Glomerular endothelial cell (primary cell): ENCODE measurements at places on chromosomes 12 and 14.

DNA sequence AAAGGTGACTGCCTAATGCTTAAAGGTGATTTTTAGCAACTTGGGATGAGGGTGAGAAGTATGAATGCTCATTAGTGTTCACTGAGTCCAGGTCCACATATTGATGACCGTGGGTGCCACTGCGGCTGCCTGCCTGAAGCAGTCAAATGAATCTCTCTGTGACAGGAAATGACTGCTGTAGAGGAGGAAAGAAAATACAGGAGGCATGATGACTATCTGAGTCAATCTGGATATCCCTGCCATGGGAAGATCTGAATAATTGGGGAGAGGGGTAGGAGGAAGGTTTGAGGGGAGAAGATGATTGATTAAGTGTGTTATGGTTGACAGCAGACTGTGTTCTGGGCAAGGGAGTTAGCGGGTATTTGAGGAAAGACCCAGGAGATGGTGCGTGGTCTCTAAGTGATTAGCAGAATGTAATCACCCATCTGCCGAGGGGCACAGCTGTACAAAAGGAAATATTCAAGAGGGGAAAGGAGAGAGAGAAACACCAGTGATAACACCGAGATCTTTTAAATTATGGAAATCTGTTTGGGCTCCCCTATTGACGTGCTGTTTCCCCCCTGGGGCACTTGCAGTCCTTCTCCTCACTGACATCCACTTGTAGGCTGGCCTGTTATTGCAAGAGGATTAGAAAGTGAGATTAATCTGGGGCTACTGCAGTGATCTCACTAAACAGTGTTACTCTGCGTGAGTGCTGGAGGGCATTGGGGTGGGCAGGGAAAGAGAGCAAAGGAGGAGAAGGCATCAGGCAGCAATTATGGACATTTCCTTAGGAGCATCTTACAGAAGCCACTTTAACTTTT, 97.7 kb downstream of the AKAP6 start:
- no peak for DNase-seq

- peak; percentile 96 for DNase-seq
Observed at GRCh38 chr14:24442240-24443052, at the start of gene SDR39U1. SDR39U1 (minus strand) TSS chr14:24442776; CDS start chr14:24442769, 7 bp downstream.

DNA sequence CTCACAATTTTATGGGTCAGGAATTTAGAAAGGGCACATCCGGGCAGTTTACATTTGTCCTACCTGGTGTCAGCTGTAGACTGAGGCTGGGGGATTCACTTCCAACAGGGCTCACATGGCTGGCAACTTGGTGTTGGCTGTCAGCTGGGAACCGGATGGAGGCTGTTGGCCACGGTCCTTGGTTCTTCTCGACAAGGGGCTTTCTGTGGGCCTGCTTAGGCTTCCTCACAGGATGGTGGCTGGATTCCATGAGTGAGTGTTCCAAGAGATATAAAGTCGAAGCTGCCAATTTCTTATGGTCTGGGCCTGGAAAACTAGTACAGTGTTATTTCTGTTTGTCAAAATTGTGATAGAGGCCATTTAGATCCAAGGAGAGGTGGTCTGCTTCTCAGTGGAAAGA, 127.9 kb downstream of the PTCSC3 start:
- no peak for DNase-seq

GRCh38 chr12:74889563-74890236, 319.9 kb downstream of the KCNC2 start:
- peak; percentile 0 for DNase-seq

DNA sequence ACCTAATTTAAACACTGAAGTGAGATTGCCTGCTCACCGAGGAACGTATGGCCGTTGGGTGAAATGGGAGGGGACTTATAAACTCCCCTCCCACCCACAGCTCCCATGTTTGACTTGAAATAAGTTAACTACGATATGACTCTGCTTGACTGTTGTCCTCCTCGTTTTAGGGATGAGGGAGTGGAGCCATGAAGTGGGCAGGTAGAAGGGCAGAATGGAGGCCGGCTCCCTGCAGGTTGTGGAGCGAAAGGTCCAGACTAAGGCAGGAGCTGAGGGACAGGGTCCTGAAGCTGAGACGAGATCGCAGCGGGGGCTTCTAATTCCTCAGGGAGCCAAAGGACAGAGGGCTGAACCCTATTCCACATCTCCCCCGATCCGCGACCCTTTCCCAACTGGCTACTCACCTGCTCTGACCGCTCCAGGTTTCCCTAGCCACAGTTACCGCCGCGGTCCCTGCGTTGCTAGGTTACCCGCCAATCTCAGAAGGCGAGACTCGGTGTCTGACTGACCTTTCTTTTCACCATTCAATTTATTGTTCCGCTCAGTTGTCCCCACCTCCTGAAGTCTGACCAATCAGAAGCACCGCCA, 577 bp upstream of the TPCN1 start:
- no peak for DNase-seq

DNA sequence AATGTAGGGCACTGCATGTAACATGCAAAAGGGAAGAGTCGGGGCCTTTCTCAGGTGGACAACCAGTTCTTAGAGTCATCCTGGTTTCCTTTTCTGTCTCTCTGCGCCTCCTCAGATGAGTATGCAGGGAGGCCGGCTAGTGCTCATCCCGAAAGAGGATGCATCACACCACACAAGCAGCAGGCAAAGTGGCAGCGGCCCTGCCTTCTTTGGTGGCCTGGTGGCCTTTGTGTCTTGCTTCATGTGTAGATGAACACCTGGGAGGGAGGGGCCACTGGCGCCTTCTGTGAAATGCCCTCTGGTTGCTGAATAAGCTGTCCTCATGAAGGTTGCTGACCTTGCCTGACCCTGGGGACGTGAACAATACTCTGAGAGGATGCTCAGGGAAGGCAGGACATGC, 18.0 kb downstream of the SLC24A4 start:
- no peak for DNase-seq

DNA sequence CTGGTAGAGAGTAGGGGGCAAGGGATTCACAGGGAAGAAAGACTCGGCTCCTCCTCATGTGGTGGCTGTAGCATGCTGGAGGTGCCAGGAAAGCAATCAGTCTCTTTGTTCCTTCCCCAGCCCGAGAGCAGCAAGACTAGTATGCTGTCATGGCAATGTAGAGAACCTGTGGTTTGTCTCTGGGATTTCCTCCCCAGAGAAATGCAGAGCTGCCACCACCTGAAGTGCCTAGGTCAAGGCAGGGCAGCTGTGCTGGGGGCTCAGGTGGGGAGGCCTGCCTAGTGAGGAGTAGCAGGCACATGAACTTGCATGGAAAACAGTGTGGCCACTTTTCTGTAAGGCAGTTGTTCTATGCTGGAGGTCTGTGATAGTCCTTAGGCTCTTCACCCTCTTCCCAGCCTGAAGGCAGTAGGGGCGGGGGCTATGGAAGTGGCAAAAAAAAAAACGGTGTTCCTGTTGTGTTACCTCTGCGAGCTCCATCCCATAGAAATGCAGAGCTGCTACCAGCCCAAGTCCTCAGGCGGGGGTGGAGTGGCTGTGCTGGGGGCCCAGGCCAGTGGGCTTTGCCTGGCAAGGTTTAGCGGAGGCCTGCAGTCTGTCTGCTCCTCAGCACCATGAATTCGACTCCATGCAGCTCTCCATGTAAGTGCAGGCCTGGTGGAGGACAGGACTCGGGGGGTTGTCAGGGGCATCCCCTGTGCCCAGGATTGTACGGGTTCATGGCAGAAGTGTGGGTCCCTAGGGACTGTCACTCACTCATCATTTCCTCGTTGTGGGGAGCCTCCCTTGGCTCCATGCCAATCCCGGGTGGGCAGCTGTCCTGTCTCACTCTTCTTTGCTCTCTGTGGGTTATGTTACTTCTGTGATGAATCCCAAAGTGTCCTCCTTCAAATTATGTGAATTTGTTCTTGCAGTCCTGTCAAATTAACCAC, 4.1 kb upstream of the CLEC4D start:
- no peak for DNase-seq

DNA sequence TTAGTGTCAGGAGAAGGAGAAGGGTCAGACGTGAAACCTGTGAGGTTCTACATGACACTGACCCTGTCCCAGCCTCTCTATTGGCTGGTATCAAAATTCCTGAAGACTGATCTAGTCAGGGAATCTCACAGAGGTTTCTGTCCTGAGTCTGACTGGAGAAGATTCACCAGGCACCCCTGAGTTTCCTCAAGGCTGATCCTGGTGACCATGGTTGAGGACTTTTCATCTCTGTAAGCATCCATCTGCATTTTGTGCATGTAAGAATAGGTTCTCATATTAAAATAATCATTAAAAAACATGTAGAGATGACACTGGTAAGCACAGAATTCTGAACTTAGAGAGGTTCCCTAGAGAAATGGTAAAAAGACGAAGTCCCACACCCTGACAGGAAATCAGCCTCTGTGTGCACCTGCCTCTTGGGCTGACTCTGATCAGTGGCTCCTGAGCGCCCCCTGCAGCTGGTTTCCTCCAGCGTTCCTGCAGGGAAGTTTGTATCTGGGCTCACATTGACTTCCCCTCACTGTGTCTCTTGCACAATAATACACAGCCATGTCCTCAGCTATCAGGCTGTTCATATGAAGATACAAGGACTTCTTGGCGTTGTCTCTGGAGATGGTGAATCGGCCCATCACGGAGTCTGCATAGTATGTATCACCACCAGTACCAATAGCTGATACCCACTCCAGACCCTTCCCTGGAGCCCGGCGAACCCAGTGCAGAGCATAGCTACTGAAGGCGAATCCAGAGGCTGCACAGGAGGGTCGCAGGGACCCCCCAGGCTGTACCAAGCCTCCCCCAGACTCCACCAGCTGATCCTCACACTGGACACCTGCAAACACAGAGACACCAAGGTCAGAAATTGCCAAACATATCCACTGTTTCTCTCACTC, 991.9 kb downstream of the TMEM121 start:
- DNase-seq, result no peak

- DNase-seq, result no peak
Observed at GRCh38 chr14:33401311-33401710, 462.6 kb downstream of the NPAS3 start.

DNA sequence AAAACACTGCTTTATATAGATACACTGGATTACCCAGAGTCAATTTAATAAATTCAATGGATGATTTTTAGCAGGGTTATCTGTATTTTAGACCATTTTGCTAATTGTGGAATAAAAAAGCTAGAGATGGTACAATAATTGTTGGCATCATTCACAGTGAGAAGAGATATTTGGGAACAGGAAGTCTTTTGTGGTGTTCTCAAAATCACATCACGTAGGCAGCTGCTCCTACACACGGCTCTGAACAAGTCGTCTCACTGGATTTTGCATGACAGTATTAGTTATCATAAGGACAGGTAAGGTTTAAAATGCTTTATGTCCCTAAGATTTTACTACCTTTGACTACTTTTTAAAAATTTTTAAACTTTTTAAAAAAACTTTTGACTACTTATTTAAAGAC, 52.0 kb downstream of the PAPLN start:
- DNase-seq, result no peak

DNA sequence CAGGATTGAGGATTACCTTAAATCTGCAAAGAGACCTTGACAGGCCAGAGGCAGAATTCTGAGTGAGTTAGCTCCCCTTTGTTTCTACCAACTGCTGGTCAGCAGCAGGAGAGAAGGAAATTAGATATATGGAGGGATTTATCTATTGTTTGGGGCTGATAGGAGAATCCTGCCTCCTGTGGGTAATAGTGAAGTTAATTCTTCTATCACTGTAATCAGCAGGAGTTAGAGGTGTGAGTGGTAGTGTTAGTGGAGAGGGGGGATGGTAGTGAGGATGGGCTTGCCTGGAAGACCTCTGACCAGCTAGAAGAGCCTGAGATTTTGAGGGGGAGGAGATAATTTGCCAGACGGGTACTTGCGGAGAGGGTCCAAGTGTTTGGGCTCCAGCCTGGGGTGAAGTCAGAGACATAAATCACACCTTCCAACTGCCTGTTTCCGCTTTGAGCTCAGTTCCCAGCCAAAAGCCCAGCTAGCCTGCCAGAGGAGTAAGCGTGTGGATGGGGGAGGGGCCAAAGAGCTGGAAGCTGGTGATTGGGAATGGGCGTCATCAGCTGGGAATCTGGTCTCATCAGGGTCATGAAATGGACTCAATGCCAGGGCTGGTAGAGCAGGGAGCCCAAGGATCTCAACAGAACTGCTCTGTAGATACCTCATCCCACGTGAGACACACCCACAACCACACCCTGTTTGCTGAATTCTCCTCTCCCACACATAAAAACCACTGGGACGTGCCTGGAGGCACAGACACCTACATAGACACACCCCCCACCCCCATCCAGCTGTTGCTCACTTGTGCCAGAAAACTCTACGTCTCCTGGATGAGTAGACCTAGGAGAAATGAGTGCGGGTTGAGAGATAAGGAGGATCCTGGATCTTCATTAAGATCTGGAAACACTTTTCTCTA, 13.1 kb upstream of the ITGA5 start:
- DNase-seq, result no peak
